NCI-H1436 treated with DMSO at 0.1 percent for 48 hours (cell line): ENCODE measurements at places on chromosomes 5 and 9.

GRCh38 chr9:128120061-128120740 is 7.3 kb downstream of the PTGES2 start:
- DNase-seq: no peak

GRCh38 chr9:88776717-88777497 is 214.4 kb upstream of the S1PR3 start:
- DNase-seq: no peak

GRCh38 chr9:93121316-93122241 is 12.5 kb downstream of the NINJ1 start:
- no peak for DNase-seq

GRCh38 chr5:94433397-94434163 is 184.8 kb downstream of the KIAA0825 start:
- no peak for DNase-seq

GRCh38 chr9:77841739-77842386 is 189.7 kb downstream of the GNAQ start:
- DNase-seq: no peak

DNA sequence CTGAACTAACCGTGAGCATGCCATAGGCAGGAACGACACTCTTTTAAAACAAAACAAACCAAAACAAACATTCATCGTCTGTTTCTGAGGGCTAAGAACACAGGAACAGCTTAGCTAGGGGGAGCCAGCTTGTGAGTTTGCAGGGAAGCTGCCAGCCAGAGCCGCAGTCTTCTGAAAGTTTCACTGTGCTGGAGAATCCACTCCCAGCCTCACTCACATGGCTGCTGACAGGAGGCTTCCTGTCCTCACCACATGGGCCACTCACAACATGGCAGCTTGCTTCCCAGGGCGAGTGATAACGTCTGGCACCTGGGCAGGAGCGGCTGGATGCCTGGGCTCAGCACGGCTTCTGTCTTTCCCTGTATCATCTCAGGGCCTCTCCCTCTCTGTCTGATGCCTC is 275.2 kb downstream of the MSX2 start:
- DNase-seq: no peak

GRCh38 chr5:77851176-77852067 is 75.3 kb upstream of the TBCA start:
- no peak for DNase-seq
